ENCODE measurements at places on chromosomes 16 and 17.

- no peak for DNase-seq
These were observed 5.4 kb downstream of the CD300LB start for GRCh38 chr17:74525781-74526288.

DNA sequence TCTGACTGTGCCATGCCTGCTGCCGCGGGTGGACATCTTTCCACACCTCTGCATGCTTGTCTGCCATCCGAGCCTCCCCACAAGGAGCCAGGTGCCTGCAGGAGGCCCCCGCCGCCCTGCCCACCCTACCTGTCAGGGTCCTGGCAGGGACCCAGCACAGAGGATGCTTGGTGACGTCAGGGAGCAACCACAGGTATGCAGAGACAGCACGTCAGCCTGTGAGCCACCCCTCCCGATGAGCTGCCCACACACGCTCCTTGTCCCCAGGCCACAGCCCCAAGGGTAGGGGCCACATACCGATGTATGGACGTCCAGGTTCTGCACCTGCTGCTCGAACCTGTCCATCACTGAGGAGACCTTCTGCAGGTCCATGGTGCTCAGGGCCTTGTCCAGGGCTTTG, 10.6 kb downstream of the CHMP1A start:
- no peak for DNase-seq

GRCh38 chr17:58336456-58337209, 8.0 kb upstream of the TSPOAP1 start:
- peak; percentile 53 for DNase-seq

GRCh38 chr16:11050944-11051343, 106.6 kb downstream of the CLEC16A start:
- DNase-seq: no peak

GRCh38 chr17:60524463-60525327, 1.3 kb downstream of the APPBP2 start:
- DNase-seq: no peak

GRCh38 chr16:85755929-85756768, 5.3 kb upstream of the C16orf74 start:
- DNase-seq: no peak

- DNase-seq: no peak
These were observed 277.9 kb upstream of the MON1B start for GRCh38 chr16:76913046-76913445.

DNA sequence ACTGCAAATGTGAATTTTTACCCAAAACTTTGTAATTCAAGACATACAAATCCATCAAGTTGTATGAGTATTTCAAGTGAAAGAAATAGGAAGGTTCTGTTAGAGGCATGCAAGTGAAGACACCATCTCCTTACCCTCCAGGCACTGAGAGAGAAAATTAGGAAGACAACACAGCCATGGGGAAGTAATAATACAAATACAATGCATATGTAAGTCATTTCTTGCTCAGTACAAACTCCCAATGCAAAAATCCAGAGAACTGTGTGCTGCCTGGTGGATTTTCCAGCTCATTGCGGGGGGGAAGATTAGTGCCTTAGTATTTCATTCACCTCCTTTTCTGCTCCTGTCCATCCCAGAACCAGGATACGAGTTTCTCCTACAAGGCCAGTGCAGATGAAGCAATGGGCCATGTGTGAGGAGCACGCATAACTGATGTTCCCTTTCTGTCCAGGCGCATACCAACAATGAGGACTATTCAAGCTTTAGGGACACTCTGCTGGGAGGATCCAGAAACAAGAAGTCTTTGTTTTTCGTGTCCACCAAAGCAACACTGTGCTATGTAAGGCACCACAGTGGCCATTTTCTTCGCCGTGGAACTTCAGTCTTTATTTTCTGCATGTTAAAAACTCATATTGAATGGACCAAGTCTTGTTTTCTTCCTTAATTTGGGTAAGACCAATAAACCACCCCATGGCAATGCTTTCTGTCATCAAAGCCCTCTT, 143.7 kb upstream of the RCVRN start:
- DNase-seq: no peak

GRCh38 chr16:49875806-49876715, 20.1 kb upstream of the ZNF423 start:
- DNase-seq: no peak

- DNase-seq: no peak
These were observed 13.9 kb upstream of the GLIS2 start for GRCh38 chr16:4301968-4302367.

DNA sequence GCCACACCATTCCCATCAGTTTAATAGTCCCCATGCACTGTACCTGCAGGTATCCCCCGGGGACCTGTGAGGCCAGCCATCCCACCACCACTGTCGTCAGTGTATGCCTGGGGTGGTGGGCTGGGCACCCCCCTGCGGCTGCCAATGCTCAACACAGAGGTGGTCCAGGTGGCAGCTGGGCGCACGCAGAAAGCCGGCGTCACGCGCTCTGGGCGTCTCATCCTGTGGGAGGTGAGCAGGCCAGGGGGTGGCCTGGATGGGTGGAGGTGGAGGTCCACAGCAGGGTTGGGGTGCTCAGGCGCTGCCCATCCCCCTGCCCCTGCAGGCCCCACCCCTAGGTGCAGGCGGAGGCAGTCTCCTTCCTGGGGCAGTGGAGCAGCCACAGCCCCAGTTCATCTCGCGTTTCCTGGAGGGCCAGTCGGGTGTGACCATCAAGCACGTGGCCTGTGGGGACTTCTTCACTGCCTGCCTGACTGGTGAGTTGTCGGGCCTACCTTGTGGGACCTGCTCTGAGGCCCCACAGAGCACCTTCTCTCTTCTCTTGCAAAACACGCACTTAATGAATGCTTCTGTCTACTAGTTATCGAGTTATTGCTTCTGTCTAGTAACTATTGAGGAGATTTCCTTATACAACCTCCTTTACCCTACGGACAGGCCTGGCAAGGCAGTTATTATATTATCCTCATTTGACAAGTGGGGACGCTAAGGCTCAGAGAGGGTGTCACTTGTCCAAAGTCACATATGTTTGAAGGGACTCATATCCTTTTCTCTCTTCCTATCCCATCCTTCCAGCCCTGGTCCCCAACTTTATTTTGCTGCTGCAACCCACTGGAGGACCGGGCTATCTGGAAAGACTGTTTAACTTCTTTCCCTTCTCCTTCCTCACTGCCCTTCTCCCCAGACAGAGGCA, 5.8 kb upstream of the TRAF4 start:
- no peak for DNase-seq

DNA sequence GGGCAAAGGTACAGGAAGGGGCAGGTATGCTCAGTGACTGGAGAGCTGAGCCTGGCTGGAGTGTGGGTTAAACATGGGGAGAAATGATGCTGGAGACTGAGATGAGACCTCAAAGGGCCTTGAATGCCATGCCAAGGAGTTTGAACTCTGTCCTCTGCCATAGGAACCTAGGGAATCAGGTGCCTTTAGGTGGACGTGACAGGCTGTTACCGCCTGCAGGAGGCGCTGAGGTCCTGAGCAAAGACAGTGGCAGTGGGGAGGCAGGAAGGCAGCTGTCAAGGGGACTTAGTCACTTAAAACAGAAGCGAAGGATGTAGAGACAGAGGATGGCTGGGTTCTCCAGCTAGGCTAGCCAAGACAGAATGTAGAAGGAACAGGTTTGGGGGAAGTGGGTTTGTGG, 9.1 kb downstream of the PSMB3 start:
- no peak for DNase-seq
